Urothelium cell line (cell line): ENCODE measurements at places on chromosomes 6 and 20.

DNA sequence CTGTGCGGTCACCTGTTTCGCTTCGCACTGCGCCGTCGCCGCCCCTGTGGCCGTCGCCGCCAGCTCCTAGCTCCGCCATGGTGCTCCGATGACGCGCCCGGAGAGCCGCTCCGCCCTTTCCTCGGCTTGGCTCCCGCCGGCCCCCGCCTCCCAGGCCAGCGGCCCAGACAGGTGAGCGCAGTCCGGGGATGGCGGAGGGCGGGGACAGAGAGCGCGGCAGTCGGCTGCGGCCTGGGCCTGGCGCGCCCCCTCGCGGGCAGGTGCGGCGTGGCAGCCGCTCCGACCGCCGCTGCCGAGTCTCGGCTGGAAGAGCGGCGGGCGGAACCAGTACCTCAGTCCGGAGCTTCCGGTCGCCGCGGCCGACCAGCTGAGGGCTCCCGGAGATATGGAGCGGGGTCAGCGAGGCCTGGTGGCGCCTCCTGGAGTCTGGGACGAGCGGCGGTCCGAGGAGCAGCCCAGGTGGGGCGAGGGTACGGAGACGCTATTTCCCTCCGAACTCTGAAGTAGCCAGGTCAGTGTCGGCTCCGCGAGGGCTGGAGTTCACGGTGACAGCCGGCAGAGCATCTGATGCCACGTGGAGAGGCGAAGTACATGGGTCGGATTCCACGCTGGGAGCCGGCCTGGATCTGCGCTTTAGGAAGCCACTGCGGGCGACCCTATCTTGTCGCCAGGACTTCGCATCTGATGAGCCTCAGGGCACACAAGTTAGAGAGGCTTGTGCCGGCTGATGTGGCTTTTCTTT, at the start of gene MAP7:
Gene MAP7 (minus strand): TSS at position 93 of the 742 bp plus-strand sequence. CDS start 14 bp downstream, at position 79.
- peak; percentile 84 for DNase-seq

DNA sequence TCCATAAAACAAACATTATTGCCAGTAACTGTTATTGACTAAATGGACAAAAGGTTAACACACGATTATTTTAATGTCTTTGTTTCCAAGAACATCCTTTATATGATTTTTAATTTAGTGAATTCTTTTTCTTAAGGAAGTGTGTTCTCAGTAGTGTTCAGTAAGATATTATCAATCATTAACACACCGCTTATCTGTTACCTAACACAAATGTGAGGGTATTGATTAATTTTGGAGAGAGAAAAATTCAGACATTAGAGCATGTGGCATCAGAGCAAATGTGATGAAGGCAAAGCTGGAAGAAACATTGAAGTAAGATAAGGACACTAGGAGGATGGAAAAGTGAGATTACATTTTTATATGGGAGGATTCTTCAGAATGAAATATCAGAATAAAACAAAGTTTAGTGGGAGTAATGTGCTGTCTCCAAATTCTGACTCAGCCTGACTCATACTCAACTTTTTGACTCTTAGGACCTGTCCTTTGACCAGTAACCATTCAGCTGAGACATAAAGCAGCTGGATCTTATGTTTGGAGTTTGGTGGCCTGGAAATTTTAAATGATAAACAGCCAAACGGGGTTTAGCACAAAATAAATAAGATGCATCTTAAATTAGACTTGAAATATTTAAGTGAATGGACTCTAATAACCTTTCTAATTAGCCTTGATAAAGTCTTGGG, 348.6 kb downstream of the CD109 start:
- DNase-seq: no peak

DNA sequence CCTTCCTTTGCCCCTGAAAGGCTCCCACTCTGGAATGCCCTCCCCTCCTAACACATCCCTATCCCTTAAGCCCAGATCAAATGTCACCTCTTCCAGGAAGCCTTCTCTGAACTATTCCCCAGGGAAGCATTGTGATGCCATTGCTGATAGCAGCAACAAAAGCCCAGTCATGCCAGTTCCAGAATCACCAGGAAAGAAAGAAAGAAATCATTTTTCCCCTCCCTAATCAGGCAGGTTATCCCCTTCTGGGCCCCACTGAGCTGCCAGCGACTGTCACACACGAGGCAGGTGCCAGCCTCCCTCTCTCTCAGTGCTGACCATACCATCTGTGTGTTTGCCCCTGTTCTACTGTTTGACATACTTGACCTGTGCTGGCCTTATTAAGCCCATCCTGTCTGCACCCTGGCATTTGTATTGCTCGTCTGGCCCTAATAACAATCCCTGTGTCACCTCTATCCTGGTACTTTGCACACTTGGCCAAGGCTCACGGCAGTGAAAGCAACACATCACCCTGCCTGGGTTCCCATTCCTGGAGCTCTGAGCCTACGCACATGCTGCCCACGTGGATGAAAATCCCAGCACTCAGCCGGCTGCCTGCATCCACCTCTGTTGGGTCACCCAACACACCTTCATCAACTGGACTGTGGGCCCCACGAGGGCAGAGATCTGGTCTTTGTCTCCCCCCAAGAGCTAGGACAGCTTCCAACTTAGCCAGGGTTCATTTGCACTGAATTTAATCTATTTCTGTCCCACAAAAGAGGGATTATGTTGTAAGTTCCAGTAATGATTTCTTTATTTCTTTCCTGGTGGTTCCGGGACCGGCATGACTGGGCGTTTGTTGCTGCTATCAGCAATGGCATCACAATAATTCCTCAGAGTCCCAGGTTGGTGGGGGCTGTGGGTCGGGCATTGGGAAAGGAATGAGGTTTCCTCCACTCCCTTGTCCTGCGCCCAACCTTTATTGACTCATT, 5.3 kb upstream of the BPIFB1 start:
- DNase-seq: no peak

DNA sequence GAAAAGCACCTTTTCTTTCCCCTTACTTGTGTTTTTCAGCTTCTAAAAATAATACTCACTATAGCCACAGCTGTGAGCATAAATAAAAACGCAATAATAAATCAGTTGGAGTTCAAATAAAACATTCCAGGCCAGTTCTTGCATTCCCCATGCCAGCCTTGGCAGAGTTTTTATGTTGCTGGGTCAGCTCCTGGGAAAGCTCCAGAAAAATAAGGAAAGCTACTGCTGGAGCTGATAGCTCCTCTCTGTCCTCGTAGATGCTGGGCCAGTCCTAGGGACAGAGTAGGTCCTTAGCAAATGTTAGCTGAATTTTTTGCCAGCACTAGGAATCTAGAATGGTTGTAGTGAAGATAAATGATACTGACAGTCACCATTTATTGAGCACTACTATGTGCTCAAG, 389.0 kb upstream of the SYNCRIP start:
- DNase-seq: no peak

- DNase-seq: no peak
Observed at GRCh38 chr6:166692723-166693302, 65.8 kb upstream of the RPS6KA2 start.

- no peak for DNase-seq
Observed at GRCh38 chr6:166567813-166568212, 18.7 kb downstream of the RAMACL start.

- no peak for DNase-seq
Observed at GRCh38 chr6:125169058-125169457, 15.5 kb downstream of the TPD52L1 start.

- DNase-seq: no peak
Observed at GRCh38 chr20:62282103-62282502, 20.7 kb upstream of the ADRM1 start.

GRCh38 chr6:146700078-146700686, 101.4 kb downstream of the ADGB start:
- DNase-seq: peak; percentile 60
